ENCODE measurements at places on chromosomes 12 and 14.

DNA sequence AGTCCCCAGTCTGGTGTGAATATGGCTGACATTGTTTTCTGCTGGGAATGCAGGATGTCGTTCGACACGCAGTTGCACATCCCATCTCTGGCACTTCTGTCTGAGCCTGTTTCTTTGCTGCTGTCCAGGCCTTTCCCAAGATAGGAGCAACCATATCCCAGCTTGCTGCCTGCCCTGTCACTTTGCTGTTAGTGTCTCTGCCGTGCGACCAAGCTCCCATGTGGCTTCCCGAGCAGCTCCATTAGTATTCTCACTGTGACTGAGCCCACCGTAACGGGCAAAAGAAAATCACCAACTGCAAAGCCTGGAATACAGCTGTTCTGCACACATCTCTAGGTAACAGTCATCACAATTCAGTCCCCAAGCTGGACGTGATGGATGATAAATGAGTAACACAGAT is 66.0 kb upstream of the CPSF6 start:
- no peak for DNase-seq

DNA sequence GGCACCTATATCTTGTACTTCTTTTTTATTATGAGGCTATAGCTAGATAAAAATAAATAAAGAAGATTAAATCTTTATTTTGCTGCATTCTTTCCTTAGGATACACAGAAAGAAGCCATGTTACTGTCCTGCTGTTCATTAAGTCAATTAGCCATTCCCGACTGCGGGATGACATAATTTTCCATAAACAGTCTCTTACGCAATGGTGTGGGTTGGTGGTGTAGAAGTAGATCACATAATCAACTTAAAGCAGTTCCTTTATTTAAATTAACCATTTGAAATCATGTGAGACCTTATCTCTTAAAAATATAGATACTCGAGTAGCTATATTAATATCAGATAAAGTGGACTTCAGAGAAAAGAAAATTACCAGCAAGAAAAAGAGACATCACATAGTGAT is 40.2 kb downstream of the TAOK3 start:
- DNase-seq, result no peak

- DNase-seq, result no peak
Observed at GRCh38 chr12:126156806-126157574, 1091.8 kb downstream of the AACS start.

DNA sequence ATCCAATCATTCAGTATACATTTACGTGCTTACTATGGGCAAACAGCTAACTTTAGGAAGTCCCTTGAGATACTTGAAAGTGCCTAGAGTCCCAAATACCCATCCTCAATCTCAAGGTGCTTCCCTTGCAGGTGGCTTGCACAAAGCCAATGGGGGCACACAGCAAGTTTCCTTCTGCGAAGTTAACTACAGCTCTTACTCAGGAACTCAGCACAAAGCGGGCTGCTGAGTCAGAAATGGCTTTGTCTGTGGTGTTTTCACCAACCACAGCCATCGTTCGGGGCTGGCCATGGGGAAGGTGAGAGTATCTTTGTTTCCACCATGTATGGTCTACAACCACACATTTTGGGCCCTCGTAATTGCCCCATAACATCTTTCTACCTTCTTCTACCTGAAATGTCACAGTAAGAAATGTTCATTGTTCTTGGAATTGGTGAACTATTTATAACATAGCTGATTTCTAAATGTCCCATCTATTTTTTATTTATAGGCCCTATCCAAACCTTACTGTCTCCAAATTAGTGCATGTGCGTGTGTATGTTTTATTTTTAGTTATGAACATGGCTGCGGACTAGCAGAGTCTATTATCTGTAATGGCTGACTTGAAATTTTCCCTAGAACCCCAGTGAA is 13.9 kb downstream of the MFAP5 start:
- peak; percentile 18 for DNase-seq

DNA sequence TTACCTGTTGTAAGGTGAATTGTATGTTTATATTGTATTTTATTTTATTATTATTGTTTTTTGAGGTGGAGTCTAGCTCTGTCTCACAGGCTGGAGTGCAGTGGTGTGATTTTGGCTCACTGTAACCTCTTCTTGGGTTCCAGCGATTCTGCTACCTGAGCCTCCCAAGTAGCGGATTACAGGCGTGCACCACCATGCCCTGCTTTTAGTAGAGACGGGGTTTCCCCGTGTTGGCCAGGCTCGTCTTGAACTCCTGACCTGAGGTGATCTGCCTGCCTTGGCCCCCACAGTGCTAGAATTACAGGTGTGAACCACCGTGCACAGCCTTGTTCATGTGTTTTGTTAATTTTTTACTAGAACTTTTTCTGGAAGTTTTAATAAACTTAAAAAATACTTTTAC is 3.8 kb downstream of the ATF7IP start:
- DNase-seq, result no peak

- no peak for DNase-seq
Observed at GRCh38 chr14:22884738-22885523, 1.9 kb downstream of the REM2 start.

GRCh38 chr12:62191491-62192179 is 68.6 kb upstream of the USP15 start:
- no peak for DNase-seq

Measured in stimulated activated CD4-positive, alpha-beta T cell treated with anti-CD3 and anti-CD28 coated beads, Interleukin-2, amount 100 ng/mL, for 4 hours (primary cell).